ENCODE measurements at places on chromosomes 1 and 21.

DNA sequence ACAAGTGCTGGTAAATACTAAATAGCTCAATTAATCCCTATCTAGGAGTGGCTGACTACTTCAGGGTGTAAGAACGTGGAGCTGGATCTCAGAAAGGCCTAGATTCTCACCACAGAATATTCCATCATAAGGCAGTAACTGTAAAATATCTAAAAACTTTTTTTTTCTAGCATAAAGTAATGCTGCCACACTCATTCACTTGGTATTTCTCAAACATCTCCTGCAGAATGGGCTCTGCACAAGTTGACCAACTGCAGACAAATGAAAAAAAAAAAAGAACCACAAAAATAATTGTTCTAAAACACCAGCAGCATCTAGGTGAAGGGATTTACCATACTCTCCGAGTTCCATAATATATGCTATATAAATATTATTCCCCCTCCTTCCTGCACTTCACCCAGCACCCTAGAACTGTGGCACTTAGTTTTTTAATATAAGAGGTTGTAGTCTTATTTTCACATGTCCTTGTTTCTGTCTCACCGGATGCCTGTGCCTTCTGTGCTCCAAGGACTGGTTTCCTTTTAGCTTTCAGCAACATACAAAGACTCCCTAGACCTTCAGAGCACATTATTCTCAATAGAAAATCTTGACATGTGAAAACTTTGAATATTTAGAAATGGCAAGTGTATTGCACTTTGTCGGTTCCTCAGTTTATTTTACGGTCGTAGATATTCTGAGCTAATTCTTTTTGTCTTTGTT is 8.9 kb downstream of the VSIG8 start:
- DNase-seq, result no peak

DNA sequence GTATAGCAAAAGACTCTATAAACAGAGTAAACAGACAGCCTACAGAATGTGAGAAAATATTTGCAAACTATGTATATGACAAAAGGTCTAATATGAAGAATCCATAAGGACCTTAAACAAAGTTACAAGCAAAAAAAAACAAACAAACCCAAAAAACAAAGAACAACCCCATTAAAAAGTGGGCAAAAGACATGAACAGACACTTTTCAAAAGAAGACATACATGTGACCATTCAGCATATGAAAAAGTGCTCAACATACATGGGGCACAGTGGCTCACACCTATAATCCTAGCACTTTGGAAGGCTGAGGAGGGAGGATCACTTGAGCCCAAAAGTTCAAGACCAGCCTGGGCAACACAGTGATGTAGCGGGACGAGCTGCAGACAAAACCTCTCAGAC is 17.9 kb upstream of the OR2B11 start:
- no peak for DNase-seq

- no peak for DNase-seq
These were observed 4.7 kb downstream of the ADSS2 start for GRCh38 chr1:244447024-244447423.

DNA sequence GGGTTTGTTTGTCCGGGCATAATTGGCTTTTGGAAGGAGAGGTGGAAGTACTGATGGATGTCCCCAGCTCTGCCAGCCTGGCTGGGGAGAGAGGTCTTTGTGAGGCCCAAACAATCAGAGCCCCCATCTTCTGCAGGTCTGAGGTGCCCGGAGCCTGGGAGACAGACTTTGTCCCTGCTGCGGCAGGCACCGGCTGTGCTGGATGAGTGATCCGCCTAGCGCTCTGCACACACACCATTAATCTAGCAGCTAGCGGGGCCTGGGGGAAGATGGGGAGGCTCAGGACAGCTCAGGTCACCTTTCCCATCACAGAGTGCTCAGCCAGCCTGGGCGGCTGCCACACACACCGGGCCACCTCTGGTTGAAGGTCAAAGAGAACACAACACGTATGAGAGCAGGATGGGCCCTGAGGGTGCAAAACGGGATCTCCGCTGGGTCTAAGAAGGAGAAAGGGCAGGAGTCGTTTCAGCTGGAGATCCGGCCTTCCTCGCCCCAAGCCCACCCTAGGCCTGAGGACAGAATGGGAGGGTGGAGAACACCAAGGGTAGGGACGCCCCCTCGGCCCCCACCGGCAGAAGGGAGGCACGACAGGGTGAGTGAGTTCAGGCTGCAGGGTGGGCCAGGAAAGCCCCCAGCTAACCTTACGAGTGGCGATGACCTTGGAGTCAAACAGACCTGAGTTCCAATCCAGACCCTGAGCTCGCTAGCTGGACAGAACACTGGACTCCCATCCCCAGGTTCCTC is 341.8 kb downstream of the NPHP4 start:
- no peak for DNase-seq

GRCh38 chr1:212484701-212485570 is 52.2 kb downstream of the NENF start:
- DNase-seq, result no peak

DNA sequence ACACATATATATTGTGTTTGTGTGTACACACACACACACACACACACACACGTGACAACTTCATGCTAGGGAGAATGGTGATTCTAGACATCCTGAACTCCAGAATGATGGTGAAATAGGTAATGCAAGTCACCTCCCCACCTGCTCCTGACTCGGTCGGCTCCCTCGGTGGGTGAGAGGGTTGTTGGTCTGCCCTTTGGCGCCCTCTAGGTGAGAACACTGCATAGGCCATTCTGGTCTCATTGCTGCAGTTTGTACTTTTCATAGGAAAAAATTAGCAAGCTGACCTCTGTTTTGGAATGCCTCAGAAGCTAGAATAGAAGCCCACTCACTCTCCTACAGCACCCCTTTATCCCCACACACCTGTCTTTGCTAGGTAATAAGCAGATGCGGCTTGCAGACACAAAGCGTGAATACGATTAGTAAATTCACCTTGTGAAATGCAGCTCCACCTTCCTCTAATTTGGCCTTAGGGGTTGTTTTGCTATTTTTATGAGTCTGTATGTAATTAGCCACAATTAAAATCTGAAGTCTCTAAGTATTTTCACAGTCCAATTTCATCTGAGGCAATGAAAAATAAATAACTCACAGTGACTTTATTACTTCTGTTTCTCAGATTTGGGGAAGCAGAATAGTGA is 130.0 kb upstream of the KCNJ15 start:
- peak; percentile 62 for DNase-seq

DNA sequence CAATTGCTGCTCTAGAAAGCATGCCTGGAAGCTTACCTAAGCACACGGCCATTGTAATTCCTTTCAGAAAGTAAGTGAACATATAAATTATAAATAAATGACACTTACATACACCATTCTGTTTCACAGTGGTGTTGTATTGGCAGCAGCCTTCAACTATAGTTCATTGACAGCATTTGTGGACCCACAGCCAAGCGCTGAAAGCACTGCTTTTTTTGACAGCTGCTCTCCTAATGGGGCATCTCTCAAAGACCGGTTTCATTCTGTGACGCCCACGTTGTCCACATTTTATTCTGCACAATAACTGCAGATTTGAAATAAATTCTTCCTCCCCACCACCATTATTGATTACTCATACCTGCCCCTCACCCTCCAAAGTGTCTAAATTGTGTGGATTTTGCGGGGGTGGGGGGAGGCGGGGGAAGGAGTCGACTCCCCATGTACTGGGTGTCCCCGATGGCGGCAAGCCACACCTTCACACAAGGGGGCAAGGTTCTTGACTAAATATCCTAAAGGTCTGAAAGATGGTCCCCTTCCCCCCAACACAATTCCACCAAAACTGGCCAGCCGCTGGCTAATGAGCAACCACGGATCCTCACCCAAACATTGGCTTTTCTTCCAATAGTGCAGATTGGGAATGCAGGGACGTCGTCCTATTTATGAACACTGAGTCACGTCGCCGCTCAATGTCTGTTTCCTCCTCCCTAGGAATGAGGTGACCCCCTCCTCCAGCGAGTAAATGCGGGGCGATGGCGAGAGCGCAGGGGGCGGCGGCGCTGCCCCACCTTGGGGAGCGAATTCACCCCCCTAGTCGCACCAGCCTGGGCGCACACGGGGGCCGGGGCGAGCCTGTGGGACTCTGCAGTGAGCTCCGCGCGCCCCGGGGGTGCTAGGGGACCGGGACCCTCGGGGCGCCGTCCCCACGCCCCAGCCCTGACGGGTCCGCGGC is 960 bp downstream of the RCAN1 start:
- DNase-seq, result no peak

- DNase-seq, result peak; percentile 53
These were observed at the start of gene CNIH3 for GRCh38 chr1:224615861-224616755. Gene CNIH3 (plus strand): TSS chr1:224616317. CDS start chr1:224617175, 858 bp downstream.

DNA sequence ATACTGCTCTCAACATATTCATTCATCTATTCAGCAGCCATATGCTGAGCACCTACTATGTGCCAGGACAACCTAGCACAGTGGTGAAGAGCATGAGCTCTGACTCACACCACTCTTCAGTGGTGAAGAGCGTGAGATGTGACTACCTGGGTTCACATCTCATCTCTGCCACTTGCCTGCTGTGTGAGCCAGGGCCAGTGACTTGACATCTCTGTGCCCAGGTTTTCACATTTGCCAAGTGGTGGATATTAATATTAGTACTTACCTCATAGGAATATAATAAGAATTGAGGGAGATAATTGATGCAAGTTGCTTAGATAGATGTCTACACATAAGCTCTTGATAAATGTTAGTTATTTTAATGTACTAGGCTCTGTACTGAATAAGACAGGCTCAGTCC is 488.9 kb downstream of the PTPRU start:
- no peak for DNase-seq

DNA sequence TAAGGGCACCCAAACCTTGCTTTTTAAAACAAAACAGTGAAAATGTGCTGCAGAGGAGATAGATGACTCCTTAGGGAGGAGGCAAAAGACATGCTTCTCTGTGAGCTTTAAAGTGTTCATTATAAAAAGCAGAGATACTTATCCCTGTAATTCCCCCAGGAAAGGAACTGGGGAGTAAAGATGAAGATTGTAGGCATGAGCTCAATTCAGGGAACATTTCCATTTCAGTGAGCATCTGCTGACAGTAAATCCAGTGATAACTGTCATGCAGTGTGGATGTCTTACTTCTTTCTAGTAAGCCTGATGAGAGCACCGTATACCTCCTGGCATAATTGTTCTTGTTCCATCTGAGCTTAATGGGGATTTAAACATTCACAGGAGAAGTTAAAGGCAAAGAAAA is 1296.5 kb downstream of the MRPL39 start:
- no peak for DNase-seq
